ENCODE measurements at places on chromosomes 4 and X.

- peak; percentile 33 for DNase-seq
Measured at GRCh38 chr4:82293304-82293703, 80.5 kb downstream of the HNRNPD start.

GRCh38 chr4:2825740-2826139 is 17.9 kb upstream of the ADD1 start:
- DNase-seq, result no peak

DNA sequence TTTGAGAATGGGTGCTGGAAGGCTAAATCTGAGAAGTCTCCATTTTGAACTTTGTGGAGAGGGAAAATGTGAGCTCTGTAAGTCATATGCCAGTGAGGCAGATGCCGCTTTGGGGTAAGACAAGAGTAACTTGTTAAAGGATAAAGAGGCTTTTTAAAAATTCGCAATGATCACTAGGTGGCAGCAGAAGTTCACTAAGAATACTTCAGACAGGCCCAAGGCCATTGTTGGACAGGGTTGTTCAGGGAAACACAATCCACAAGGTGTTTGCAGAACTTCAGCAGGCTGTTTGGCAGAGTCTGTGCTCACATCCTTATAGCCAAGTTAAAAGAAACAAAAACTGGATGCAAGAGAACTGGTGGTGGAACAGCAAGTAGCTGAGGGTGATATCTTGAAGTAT is 13.7 kb upstream of the PIGA start:
- no peak for DNase-seq

- DNase-seq, result no peak
Measured at GRCh38 chr4:7310451-7310850, 118.1 kb downstream of the SORCS2 start.

DNA sequence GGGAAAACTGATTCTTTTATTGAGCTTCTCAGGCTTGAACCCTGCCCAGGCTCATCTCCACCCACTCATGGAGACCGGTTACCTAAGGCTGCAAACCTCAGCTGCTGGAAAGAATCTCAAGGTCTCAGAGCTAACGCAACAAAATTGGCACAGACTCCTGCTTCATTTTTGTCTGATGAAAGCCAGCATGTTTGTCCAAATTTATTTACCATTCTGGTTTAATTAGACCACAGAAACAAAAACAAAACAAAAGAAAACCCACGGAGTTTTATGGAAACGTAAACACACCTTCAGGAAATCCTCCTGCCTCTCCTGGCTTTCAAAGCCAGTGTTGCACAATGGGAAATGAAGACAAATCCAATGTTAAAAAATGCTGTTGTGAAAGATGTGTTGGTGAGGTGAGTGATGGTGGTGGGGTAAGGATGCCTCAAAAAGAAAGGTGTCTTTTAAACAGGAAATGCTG is 56.4 kb upstream of the PDLIM3 start:
- no peak for DNase-seq

GRCh38 chrX:131783555-131784308 is 239.4 kb upstream of the STK26 start:
- peak; percentile 73 for DNase-seq

DNA sequence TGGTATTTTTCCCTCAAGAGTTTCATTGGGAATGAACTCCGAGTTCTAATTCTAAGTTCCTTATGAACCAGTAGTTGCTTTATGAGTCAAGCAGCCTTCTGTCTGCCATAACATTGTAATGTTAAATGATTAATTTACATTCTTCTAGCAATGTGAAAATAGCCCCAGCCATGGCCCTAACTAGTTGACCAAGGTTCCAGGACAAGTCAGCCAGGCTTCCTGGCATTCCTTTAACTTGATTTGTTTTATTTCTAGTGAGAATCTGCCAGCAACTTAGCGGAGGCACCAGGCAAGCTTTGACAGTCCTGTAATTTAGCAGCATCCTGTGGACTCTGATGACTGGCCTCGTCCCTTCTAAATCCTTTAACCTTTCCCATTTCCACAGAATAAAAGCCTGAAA is 69.0 kb downstream of the GLRA2 start:
- DNase-seq, result no peak

DNA sequence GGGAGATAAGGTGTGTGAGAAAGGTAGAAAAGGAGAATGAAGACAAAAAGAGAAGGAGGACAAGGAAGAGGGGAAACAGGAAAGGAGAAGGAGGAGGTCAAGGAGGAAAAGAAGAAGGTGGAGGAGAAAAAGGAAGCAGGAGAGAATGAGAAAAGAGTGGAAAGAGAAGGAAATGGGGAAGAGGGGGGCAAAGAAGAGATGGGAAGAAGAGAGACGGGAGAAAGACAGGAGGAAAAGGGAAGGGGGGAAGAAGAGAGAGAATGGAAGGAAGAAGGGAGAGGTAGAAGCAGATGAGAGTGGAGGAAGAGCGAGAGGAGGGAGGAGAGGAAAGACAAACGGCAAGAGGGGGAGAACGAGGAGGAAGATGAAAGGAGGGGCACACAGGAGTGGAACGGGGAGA is 4.1 kb downstream of the GATA1 start:
- no peak for DNase-seq

- no peak for DNase-seq
Measured at GRCh38 chr4:154642373-154643009, 30.0 kb upstream of the FGG start.

DNA sequence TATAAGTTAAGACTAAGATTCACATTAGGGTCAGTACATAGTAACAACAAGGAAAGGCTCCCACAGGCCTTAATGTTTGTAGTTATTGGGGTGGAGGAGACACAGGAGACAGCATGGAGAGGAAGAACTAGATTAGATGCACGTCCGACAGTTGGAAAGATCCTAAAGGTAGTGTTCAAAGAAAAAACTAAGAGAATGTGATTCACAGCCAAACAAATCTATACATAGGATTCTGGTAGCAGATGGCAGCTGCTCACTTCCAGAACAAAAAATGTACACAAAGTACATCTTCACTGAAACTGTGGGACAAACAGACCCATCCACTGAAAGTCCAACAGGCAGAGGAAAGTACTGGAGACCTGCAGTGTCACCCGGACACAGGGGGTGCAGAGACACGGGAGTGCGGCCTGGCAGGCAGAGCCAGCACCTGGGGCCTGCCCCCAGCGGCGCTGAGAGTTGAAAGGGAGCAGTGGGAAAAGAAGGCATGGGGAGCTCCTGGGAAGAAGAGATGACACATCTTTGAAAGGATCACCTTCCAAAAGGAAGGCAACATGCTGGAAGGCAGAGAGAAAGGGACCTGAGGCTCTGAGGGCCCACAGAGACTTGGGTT is 40.0 kb downstream of the NELFA start:
- no peak for DNase-seq

DNA sequence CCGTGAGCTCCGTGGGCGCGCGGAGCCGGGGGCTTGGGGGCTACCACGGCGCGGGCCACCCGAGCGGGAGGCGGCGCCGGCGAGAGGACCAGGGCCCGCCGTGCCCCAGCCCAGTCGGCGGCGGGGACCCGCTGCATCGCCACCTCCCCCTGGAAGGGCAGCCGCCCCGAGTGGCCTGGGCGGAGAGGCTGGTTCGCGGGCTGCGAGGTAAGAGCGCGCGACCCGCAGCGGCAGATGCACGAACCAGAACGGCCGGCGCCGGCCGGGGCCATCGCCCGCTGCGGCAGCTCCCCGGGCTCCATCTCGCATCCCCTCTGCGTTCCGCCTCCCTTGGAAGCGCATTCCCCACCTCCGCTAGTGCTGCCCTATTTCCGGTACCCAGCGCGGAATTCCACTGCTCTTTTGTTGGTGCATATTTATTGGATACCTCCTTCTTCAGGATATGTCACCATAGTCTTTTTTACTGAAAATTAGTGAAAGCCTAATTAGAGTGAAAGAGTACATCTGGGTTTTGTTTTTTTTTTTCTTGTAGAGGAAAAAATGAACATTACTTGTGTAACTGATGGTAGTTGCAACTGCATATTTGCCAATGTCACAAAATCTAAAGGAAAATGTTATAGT is 797 bp downstream of the PKD2 start:
- peak; percentile 6 for DNase-seq

GRCh38 chrX:426881-427280 is 40.2 kb upstream of the PPP2R3B start:
- DNase-seq, result no peak

DNA sequence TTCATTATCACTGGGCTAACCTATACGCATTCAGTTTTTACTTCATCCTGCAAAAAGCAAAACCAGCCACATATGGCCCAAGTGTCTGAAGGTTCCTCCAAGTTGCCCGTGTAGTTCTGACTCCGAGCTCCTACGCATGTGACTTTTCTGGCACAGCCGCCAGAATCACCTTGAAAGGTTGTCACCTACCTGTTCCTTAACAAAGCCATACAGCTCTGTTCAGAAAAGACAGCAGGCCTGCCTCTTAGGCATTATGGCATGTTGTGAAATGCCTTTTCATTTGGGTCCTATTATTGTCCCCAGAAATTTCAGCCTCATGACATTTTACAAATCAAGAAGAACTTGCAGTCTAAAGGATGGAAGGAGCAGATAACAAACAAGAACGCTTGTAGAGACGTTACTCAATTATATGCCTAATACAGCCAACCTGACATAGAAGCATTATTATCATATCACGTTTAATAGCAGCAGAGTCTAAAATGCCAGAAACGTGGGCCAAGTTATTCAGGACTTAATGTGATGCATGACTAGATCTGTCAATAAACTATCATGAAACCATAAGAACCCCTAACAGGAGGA is 118.5 kb downstream of the RBM47 start:
- no peak for DNase-seq
